ENCODE measurements at places on chromosomes 4 and X.

- DNase-seq: no peak
Measured at GRCh38 chr4:141560056-141560455, 76.3 kb upstream of the IL15 start.

DNA sequence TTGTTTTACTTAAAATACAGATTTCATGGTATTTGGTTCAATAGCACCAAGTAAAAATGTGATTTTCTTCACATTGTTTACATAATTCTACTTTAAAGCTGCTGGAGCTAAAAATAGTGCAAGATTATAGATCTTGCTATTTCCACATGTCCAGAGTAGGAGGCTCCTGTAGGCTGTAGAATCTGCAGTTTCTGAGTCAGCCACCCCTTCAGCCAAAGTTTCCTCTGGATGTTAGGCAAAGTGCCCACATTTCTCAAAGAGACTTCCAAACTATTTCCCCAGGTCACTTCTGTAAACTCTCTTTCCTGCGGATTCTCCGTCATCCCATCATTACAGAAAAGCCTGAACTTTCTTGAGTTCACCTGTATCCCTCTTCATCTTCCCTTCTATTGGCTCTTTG is 342.5 kb upstream of the FSTL5 start:
- DNase-seq: peak; percentile 8

DNA sequence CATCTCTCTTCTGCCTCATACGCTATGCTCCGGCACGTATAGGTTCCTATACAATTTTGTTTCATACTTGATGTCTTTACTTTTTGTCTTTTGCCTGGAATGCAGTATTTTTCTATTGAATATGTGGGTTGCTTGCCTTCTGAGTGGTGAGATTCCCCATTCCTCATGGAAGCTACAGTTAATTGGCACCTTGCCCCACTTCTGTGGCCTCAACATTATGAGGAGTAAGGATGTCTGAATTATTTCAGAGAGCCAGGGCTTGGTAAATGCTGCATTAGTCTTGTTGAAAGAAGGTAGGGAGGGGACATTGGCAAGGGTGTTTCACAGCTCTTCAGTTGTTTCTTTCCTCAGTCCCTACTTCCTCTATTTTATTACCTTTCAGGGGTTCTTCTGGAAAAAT is 23.0 kb downstream of the CDKL5 start:
- no peak for DNase-seq

DNA sequence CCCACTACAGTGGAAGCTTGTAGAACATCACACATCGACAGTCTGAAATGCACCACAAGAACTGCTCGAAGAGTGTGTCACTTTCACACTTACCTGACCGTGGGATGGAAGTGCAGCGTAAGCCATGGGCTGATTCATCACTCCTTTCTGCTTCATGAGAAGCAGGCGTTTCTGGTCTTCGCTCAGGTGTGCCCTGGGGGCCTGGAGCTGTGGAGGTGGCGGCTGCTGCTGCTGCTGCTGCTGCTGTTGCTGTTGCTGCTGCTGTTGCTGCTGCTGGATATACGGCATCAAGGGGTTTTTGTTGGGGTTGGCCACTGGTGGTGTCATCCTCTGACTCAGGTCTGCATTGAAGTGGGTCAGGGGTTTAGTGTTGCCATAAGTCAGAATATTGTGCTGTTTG is 223.6 kb downstream of the MGST2 start:
- no peak for DNase-seq

- no peak for DNase-seq
Measured at GRCh38 chr4:173231916-173232315, 63.3 kb downstream of the GALNT7 start.

GRCh38 chr4:85815796-85816459 is 341.0 kb downstream of the ARHGAP24 start:
- DNase-seq: no peak

DNA sequence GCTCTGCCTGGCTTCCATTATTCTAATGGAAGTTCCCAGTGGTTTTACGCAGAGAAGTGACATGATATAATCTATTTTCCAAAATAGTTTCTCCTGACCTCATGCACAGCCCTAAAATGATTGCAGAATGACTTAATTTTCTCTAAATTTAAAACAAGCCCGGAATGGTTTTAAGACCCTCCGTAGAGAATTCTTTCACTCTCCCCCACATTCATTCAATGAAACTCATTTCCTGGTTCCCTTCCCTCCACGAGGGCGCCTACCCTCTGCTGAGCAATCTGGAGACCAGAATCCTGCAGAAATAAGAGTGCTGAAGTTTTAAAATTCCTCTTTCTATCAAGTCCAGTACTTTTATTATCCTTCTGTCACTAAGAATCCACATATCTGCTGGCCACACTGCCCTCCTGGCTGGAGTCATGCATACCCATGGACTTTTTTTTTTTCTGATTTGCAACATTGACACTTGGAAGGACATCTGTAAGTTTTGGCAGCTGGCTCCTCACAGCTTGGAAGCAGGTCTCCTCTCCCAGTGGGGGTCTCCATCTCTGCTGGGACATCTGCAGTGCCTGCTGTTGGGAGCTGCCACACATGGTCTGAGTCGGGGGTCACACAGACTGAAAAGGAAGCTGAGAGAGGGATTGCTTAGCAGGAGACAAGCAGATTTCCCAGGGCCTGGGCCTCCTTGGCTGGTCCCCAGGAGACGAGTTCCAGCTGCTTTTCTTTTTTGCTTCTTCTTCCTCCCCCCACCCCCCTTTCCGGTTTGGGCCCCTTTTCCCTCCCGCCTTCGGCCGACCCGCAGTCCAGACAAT is 86.1 kb downstream of the SOWAHB start:
- peak; percentile 76 for DNase-seq

- DNase-seq: peak; percentile 31
Measured at GRCh38 chr4:147157860-147158701, 212.4 kb upstream of the TTC29 start.

- DNase-seq: no peak
Measured at GRCh38 chrX:87515836-87516235, 1.8 kb upstream of the KLHL4 start.

DNA sequence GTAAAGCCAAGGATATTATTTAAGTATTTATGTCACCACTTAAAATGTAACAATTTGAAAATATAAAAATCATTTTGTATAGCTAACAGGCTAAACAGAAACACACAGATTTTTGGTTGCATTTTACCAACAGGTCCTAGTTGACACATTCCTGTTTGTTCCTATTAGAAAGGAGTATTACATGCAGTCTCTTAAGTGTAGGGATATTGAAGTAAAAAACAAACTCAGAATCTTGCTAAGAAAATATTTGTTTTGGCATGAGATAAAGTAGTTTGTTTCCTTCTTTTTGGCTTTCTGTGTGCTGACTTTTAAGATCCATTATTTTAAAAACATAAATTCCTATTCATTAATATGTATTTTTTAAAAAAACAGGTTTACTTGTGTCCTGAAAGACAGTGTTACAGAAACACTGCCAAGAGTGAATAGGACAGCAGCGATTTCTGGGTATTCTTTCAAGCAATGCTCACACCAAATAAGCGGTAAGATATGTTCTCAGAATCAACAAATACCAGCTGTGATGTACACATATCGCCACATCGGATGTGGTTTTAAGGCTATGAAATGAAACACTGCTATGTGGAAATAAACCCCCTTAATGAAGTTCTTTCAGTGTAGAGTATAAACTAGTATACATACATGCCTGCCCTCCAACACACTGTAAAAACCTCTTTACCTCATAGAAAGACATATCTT is 6.9 kb downstream of the F11 start:
- no peak for DNase-seq

GRCh38 chr4:32932156-32932555 is 2212.0 kb downstream of the PCDH7 start:
- DNase-seq: no peak

DNA sequence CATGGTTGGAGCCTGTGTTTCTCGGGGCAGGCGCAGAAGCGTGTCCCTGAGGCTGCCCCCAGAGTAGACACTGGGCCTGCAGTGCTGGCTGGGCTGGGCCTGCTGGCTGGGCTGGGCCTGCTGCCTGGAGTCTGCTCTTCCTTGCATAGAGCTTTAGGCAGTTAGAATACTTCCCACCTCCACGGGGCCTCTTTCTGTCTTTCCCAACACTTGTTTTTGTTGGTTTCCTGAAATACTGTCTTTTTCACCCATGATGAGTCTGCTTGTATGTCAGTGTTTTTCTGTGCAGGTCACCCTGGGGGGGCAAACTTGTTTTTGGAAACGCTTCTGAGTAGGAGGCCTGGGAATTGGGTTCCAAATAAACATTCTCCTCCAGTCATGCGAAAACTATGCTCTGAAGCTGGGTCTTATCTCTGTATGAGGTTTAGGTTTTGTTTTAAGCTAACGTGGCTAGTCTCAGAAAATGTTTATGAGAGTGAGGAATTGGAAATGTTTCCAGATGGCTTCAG is 32.2 kb downstream of the TRMT44 start:
- peak; percentile 65 for DNase-seq

- DNase-seq: no peak
Measured at GRCh38 chr4:10971800-10972401, 287.3 kb upstream of the CLNK start.

GRCh38 chr4:181525634-181526033 is 717.6 kb upstream of the TENM3 start:
- no peak for DNase-seq

GRCh38 chr4:69849969-69850368 is 10.0 kb downstream of the SULT1E1 start:
- no peak for DNase-seq

DNA sequence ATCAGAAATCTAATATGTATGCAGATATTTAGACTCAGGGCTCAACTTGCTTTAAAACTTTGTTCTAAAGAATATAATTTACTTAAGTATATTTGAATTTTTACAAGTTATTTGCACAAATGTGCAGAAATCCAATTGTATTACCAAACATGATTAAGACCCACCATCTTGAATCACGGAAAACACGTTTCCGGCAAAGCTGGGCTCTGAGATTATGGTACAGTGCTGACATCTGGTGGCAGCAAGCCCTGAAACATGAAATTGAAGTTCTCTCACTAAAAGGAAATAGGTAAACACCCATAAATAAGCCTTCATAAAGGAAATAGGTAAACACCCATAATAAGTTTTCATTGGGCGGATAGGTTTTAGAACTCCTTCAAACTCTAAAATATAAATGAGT is 98.3 kb upstream of the MAOA start:
- peak; percentile 38 for DNase-seq

GRCh38 chrX:49199906-49200771 is at the start of gene SYP:
SYP (minus strand) TSS chrX:49200193; CDS start chrX:49200186, 7 bp downstream.
- DNase-seq: peak; percentile 84

DNA sequence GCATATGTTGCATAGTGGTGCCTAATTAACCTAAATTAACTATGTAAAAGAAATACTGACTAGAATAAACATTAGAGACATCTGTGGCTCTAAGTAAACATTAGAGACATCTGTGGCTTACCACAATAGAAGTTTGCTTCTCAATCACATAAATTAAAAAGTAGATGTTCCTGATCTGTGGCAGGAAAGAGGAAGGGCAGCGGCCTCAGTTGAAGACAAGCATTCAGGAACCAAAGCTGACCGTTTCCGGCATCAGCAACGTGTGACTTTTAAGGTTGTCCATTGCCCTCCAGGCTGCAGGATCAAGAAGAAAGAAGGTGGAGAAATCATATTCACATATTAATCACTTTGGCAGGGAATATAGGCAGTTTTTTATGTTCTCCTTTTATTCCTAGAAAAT is 336.3 kb upstream of the TRAM1L1 start:
- DNase-seq: no peak

GRCh38 chrX:42028109-42028508 is 104.8 kb upstream of the CASK start:
- no peak for DNase-seq

DNA sequence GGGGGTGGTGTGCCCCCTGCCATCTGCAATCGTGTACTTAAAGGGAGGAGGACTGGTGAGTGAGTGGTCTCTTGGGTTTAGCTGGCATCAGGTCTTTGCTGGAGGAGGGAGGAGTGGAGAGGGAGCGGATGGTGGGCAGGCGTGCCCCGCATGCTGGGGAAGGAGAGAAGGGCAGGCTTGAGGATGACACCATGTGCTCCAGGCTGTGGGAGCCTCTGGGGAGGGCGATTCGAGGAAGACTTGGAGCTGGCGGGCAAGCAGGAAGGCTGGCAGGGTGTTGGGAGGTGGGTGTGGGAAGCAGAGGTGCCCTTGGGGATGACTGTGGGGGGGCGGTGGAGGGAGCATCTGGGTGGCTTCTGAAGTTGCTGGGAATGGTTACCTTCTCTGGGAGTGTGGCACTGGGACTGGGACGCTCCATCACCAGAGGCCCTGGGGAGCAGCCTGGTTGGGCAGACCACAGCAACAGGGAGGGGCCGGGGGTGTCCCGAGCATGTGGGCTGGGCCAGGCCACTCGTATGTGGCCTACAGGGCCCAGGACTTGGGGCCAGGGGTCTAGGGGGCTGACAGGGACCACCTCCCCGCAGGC is 30.8 kb upstream of the AFAP1 start:
- DNase-seq: no peak

- no peak for DNase-seq
Measured at GRCh38 chr4:134202166-134202956, 772 bp upstream of the PABPC4L start.

GRCh38 chr4:72779241-72779640 is 210.2 kb upstream of the ADAMTS3 start:
- DNase-seq: no peak

DNA sequence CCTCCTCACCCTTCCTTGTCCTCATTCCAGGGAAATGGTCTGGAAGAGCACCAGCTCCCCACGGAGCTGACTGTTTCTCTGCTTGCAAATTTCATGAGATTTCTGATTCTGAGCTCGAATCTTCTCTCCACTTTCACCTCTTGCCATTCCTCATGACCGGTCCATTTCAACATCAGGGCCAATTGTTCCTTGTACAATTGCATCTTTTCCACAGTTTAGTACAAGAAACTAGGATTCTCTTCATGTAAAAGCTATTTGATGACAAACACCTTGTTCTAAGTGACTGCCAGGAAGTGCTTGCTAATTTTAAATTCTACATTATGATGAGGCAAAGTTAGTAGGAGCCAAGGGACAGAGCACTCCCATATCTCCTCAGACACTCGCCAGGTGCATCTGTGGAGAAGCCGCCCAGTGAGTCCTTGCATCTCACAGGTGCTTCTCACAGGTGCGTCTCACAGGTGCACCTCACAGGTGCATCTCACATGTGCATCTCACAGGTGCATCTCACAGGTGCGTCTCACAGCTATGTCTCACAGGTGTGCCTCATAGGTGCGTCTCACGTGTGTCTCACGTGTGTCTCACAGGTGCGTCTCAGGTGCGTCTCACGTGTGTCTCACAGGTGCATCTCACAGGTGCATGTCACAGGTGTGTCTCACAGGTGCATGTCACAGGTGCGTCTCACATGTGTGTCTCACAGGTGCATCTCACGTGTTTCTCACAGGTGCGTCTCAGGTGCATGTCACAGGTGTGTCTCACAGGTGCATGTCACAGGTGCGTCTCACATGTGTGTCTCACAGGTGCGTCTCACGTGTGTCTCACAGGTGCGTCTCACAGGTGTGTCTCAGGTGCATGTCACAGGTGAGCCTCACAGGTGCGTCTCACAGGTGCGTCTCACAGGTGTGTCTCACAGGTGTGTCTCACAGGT is 3.0 kb upstream of the PDE6B start:
- no peak for DNase-seq
